Stimulated activated CD4-positive, alpha-beta T cell treated with anti-CD3 and anti-CD28 coated beads, Interleukin-1b, Interleukin-23, amount 100 ng/mL, for 1 hour (primary cell): ENCODE measurements at places on chromosomes 1 and 21.

- no peak for DNase-seq
These were observed 17.1 kb downstream of the ARHGEF16 start for GRCh38 chr1:3471356-3472087.

DNA sequence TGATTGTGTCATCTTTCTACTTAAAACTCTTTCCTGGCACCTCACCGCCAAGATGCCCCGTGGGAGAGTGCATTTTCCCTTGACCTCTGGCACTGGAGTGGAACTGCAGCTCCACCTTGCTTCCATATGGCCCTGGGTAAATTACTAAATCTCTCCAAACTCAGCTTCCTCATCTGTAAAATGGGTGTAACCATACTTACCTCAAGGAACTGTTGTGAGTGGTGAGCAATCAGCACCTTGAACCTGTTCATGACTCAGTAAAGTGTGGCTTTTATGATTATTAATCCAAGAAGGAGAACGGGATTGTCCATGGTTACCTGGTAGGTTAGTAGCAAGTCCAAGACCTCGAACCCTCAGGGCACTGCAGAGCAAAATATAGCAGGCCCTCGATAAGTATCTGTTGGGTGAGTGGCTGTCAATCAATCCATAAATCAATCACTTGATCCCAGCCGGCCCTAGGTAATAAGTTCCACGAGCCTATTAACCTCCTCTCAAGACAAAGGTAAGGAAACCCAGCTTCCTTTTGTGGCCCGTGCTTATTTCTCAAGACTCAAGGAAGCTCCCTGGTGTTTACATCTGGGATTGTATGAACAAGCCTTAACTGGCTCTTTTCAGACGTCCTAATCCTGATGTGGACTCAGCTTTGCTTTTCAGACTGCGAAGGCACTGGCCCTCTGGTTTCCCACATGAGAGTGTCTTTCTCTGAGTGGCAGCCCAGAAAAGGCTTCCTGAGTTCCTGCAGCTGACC lies 114.0 kb upstream of the GJB5 start:
- no peak for DNase-seq

DNA sequence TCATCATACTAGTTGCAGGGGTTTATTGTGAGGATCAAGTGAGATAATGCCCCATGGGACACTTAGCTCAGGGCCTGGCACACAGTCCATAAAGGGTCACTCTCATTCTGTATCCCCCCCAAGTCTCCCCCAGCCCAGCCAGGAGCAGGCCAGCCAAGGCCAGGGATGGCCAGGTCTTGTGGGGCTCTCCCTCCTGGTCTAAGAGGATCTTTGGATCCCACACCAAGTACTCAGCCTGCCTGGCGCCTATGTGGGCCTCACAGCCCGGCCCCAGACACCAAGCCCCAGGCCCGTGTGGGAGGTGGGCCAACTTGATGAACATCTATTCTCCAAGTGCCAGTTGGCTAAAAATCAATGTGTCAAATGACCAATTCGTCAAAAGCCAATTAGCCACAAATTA lies 117.8 kb downstream of the GLIS1 start:
- DNase-seq = no peak

- DNase-seq = no peak
These were observed 16.4 kb downstream of the CNIH4 start for GRCh38 chr1:224373008-224373590.

GRCh38 chr1:180926164-180926981 lies 13.7 kb downstream of the KIAA1614 start:
- DNase-seq = no peak

DNA sequence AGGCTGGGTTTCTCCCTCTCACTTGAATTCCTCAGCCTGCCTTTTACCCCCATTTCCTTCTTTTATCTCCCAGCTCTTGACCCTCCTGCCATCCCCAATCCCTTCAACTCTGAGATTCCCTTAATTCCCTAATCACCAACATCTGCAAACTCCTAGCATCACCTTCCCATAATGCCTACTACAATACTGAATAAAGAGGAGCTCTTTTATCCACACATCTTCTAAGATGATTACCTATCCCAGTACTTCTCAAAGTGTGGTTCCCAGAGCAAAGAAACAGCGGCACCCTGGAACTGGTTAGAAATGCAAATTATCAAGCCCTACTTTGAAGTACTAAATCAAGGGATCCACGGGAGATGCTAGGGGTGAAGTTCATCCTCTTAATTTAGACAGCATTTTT lies 21.2 kb upstream of the UBE2U start:
- DNase-seq = no peak

DNA sequence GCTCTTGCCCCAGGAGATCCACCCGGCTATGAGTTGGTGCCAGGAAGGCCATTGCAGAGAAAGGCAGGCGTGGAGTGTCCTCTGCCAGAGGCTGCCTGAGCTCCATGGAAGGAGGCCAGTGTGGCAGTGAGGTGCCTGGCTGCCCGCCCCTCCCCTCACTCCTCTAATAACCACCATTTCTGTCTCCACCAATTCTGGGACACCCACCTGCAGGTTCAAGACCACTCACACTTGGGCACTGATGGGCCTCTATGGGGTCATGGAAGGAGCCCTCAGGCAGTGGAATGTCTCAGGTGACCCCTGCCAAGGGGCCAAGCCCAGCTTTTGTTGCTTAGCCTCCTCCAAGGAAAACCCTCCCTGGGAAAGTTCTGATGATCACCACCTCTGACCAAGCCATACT lies 731.6 kb downstream of the MATN1 start:
- DNase-seq = no peak

GRCh38 chr1:212701910-212702309 lies 2.3 kb upstream of the BATF3 start:
- no peak for DNase-seq
